ENCODE measurements at places on chromosomes 4 and X.

- no peak for DNase-seq
Observed at GRCh38 chrX:38868941-38869401, 67.7 kb downstream of the MID1IP1 start.

GRCh38 chr4:182141061-182141460, 102.1 kb upstream of the TENM3 start:
- no peak for DNase-seq

GRCh38 chr4:73673286-73673685, 53.0 kb upstream of the RASSF6 start:
- no peak for DNase-seq

- DNase-seq = no peak
Observed at GRCh38 chr4:102439812-102440211, 61.3 kb upstream of the NFKB1 start.

GRCh38 chr4:98232202-98232601, 29.0 kb upstream of the RAP1GDS1 start:
- peak; percentile 16 for DNase-seq

- DNase-seq = no peak
Observed at GRCh38 chrX:3712870-3713224, 602 bp downstream of the PRKX start.

GRCh38 chr4:6916587-6917460, 7.2 kb downstream of the TBC1D14 start:
- peak; percentile 87 for DNase-seq

Data from activated CD4-positive, alpha-beta T cell treated with anti-CD3 and anti-CD28 coated beads, Interleukin-10, Interleukin-2, amounts not matched to agents 100 ng/mL and 50 ng/mL, durations not matched to agents 16 hours and 8 hours (primary cell).